Activated T-cell treated with anti-CD3 and anti-CD28 coated beads for 4 hours (primary cell): ENCODE measurements at places on chromosomes 6 and 20.

DNA sequence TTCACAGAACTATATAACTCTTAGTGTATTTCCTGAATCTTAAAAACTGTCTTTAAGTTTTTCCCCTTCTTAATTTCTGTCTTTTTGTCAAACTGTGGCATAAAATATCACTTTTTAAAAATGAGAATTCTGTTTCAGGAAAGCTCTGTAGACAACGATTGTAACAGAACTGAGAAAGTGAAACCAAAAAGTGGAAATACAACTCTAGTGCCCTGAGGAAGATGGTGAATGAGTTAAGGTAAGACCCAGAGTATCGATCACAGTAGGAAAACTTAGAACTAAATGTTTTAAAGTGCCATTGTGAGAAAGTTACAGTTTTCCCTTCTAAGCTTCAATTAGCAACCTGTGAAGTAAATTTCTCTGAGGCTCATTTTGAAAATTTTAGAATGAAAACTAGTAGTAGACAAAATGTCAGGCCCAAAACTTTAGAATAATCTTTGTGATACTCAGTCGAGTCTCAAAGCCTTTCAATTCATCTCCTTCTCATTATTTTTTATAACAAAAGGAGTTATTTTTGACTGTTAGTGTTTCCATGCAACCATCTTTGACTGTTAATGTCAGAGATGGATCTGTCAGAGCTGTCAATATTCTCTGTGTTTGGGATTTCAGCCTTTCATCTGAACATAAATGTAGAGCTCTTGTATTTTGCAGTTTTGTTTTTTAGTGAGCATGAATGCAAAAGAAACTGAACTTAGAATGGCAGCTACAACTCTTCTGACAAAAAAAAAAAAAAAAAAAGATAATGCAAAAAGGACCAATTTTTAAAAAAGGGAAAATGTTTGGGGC, 19.0 kb upstream of the TRDN start:
- DNase-seq, result no peak

- no peak for DNase-seq
Measured at GRCh38 chr6:90251295-90251992, 45.2 kb downstream of the BACH2 start.

DNA sequence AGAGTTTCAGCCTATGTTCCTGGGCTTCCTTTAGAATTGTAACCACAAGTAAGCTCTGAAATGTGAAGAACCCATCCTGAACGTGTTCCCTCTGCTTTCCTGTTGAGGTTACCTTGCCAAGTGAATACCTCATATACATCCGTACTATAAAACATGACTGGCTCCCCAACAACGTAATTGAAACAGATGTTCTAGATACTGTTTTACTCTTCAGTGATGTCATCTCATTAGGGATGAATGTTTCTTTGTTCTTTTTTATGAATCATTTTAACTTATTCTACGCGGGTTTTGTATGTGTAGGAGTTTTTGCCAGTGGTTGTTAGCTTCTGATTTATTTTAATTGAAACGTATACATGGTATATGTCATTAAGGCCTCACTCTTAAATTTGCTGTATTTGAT, 166.8 kb downstream of the SAMD5 start:
- DNase-seq, result no peak

DNA sequence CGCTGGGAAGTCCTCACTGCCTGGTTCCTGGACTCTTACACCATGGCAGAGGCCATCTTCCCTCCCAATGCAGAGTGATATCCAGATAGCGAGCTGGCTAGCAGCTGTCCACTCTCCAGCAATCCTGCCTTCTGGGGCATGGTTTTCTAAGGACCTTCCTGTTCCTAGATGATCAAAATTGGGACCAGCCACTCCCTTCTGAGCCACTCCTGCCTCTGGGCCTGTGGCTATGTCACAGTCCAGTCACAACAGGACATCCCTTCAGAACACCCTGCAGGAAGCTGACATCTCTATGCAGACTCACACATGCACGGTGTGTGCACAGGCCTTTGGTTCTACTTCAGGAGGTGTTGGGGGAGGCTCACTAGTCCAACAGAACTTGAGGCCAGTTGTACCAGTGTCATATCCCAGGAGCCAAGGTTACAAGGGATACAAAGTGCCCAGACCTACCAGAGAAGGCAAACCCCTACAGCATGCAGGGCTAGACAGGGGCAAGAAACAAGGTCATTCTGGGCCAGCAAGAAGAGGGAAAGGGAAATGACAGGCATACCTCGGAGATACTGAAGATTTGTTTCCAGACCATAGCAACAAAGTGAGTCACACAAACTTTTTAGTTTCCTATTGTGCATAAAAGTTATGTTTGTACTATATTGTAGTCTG, 2.7 kb upstream of the MCCD1 start:
- DNase-seq, result no peak

GRCh38 chr6:2809015-2809414, 32.6 kb downstream of the SERPINB1 start:
- no peak for DNase-seq

- DNase-seq, result no peak
Measured at GRCh38 chr20:32635764-32636163, 38.0 kb downstream of the C20orf203 start.

DNA sequence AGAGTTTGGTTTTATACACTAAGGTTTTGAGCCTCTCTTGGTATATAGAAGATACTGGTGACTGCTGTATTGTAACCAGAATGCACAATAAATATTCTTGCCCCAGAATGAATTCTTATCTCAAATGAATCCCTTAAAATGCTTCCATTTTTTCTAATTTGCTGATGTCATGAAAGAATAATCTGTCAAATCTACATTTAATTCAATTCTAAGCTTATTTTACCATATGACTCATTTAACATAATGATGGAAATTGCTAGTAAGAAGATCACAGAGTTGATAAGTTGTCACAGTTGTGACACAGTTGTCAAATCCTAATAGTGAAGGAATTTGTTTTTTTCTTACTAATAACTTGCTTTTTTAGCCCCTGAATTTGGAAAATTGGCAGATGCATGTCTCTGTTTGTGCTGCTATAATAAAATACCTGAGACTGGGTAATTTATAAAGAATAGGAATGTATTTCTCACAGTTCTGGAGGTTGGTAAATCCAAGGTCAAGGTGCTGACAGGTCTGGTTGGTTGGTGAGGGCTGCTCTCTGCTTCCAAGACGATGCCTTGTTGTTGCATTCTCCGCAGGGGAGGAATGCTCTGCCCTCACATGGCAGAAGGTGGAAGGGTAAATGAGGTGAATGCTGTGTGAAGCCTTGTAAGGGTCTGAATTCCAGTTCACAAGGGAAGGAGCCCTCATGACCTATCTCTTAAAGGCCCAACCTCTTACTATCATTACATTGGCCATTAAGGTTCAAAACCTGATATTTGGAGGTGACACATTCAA, 4.7 kb downstream of the ECT2L start:
- no peak for DNase-seq
